CD8-positive, alpha-beta memory T cell (primary cell): ENCODE measurements at places on chromosomes 11 and 22. TPM values are rescaled to one million over a fixed set of nuclear protein-coding genes. Genes with fewer than 3 reads are reported as not detected.

DNA sequence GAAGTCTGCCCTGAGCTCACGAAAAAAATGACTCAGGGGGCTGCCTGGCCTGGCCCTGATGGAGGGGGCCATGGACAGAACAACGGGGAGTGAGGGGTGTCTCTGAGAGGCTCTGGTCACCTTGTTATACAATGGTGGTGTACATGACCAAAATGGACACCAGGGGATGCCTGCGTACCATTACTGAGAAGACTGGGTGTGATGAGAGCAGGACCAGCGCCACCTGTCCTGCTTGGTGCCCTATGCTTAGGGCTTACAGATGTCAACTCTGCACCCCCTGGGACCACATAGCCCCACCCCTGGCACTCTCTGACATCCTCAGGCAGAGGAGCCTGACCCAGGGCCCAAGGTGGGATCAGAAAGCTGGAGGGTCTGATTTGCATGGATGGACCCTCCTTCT is 104.8 kb downstream of the ZNF280B start:
- H3K27me3 ChIP-seq, result no peaks in the 10 kb centered on the region
- H3K4me3 ChIP-seq, result no peak overlapping the region
- no peaks in the 10 kb centered on the region for H3K4me1 ChIP-seq

- DNase-seq, result no peak
- H3K36me3 ChIP-seq, result no peaks in the 10 kb centered on the region
- H3K4me3 ChIP-seq, result no peak overlapping the region
- no peaks in the 10 kb centered on the region for H3K27me3 ChIP-seq
- H3K27ac ChIP-seq, result no peak overlapping the region
- no peaks in the 10 kb centered on the region for H3K4me1 ChIP-seq
Observed at GRCh38 chr22:36658900-36659299, 44.7 kb downstream of the CACNG2 start.

- no peak overlapping the region for H3K4me3 ChIP-seq
- H3K36me3 ChIP-seq, result no peaks in the 10 kb centered on the region
- H3K27ac ChIP-seq, result no peak overlapping the region
- no peak for DNase-seq
- no peaks in the 10 kb centered on the region for H3K27me3 ChIP-seq
Observed at GRCh38 chr22:49290711-49291110, 537.0 kb downstream of the BRD1 start.

The UBQLNL gene
- total RNA-seq, result not detected

The SAA2 gene
- not detected for total RNA-seq

DNA sequence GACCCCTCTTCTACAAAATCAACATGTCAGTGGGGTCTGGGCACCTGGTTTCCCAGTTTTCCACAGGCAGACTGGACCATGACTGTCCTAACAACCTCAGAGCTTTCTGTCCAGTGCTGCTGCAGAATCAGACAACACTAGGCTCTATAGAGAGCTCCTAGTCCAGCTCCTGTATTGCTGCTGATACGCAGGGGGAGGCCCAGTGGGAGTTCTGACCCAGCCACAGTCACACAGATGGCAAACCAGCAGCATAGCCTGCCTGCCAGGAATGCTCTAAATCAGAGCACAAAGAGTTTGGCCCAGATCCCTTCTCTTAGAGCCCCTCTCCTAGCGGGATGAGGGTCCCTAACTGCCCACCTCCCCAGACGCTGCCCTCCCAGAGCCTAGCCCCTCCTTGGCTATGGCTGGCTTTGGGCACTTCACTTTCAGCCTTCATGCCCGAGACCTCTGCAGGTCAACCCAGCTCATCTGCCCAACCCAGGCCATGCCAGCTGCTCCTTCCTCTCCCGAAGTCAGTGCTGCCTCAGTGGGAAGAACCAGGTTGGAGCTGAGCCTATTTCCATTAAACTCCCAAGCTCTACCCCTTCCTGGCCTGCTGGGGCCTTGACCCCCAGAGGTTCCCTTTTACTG is 15.8 kb upstream of the SLCO2B1 start:
- no peaks in the 10 kb centered on the region for H3K4me1 ChIP-seq
- no peak for DNase-seq
- H3K4me3 ChIP-seq, result no peak overlapping the region
- H3K36me3 ChIP-seq, result no peaks in the 10 kb centered on the region
- H3K27me3 ChIP-seq, result no peaks in the 10 kb centered on the region
- H3K27ac ChIP-seq, result no peak overlapping the region

The KDM4E gene
- total RNA-seq, result not detected

The VPREB1 gene
- total RNA-seq, result not detected
